Kidney glomerular epithelial cell (primary cell): ENCODE measurements at places on chromosomes 1 and 21.
A peak's percentile ranks its signal among the peaks of the same experiment; 100 is the strongest.

- no peak for DNase-seq
These were observed 7.0 kb upstream of the IL6R start for GRCh38 chr1:154398141-154398540.

GRCh38 chr1:19360016-19360415, 47.9 kb downstream of the SLC66A1 start:
- DNase-seq, result no peak

- no peak for DNase-seq
These were observed 13.8 kb downstream of the UBASH3A start for GRCh38 chr21:42417533-42417932.

GRCh38 chr1:11488201-11488770, 9.3 kb downstream of the DISP3 start:
- DNase-seq, result no peak

- peak; percentile 17 for DNase-seq
These were observed 12.9 kb upstream of the RNU1-4 start for GRCh38 chr1:16727190-16728111.

- no peak for DNase-seq
These were observed 2.4 kb upstream of the FAM78B start for GRCh38 chr1:166169182-166169581.

DNA sequence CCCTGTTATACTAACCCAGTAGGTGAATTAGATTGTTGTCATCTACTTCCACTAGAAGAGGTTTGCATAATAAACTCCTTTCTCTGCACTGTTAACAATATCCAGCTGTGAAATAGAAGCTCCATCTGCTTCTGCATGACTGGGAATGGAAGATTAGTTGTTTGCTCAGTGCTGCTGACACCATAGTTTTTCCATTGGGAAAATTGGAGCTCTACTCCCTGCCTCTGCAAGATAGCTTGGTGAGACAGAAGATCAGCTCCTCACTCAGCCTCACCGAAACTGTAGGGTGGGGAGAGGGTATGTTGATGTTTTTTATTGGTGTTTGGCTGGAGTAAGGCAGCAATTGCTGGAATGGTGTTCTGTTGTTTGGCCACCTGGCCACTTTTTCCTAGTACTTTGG, 331.6 kb upstream of the ADAMTS5 start:
- DNase-seq, result no peak

DNA sequence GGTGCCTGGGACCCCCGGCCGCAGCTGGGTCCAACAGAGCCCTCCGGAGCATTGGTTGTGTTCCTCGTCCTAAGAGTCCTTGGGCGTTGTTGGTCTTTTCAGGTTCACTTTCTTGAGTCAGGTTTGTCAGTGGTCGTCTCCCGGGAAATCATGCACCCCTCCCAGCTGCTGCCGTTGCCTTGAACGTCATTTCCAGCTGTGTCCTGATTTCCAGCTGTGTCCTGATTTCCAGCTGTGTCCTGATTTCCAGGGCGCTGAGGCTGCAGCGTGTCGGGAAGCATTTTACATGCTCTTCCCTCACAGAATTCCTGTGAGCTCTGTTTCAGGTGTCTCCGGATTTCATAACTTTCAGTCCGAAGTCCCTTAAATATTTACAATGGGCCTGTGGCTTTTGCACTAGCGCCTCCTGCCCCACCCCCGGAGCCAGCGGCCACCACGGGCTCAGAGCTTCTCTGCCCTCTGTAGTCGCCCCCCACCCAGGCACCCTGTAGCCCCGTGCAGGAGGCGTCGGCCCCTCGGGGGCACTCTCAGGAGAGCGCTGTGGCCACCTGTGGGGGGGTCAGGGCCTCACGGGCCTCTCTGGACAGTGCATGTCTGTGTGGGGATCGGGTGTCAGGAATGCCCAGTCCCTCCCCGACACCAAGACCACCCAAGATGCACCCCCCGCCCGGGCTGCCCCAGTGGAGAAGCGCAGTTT, 66.7 kb downstream of the COL18A1 start:
- DNase-seq, result no peak

DNA sequence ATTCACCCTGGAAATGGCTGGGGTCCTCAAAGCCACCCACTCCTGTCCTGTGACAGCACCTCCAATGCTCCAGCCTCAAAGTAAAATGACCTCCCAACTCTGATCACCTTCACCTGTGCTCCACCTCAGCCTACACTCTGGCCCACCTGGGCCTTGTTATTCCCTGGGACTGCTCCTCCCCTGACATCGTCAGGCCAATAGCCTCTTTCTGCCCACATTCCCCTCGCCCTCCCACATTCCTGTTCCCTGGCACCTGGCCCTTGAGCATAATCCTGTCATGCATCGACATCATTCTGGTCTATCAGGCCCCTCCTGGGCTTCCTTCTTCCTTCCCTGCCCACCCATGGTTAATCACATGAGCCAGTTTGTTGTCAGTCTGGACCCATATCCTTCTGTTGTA, 13.2 kb upstream of the BCAR3 start:
- DNase-seq, result no peak

DNA sequence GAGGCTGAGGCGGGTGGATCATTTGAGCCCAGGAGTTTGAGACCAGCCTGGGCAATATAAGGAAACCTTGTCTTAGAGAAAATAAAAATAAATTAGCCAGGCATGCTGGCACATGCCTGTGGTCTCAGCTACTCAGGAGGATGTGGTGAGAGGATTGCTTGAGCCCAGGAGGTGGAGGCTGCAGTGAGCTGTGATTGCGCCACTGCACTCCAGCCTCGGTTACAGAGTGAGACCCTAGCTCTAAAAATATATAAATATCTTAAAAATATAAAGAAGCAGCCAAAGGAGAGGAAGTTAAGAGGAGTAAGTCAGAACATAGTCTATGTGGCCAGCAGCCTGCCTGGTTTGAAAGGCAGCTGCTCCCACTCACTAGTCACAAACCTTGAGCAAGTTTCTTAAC, 4.5 kb upstream of the IL10RB start:
- no peak for DNase-seq

- DNase-seq, result no peak
These were observed 93.2 kb downstream of the PAX7 start for GRCh38 chr1:18723701-18724411.

DNA sequence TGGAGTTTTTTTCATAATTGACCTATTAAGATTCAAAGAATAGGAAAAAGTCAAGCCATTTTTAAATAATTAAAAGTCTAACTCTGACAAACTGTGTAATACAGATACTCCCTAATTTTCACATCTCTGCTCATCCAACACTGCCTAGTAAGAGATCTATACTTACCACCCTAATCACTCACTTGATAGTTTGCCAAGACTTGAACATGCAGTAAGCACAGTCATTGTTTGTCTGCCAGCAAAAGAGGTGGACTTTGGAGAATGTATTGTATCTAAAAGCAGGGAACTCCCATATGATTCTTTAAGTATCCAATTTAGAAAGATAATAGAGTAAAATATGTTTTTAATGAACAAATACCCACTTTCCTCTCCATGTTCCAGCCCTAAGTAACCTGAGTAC, 15.5 kb downstream of the TMEM59 start:
- DNase-seq, result no peak

DNA sequence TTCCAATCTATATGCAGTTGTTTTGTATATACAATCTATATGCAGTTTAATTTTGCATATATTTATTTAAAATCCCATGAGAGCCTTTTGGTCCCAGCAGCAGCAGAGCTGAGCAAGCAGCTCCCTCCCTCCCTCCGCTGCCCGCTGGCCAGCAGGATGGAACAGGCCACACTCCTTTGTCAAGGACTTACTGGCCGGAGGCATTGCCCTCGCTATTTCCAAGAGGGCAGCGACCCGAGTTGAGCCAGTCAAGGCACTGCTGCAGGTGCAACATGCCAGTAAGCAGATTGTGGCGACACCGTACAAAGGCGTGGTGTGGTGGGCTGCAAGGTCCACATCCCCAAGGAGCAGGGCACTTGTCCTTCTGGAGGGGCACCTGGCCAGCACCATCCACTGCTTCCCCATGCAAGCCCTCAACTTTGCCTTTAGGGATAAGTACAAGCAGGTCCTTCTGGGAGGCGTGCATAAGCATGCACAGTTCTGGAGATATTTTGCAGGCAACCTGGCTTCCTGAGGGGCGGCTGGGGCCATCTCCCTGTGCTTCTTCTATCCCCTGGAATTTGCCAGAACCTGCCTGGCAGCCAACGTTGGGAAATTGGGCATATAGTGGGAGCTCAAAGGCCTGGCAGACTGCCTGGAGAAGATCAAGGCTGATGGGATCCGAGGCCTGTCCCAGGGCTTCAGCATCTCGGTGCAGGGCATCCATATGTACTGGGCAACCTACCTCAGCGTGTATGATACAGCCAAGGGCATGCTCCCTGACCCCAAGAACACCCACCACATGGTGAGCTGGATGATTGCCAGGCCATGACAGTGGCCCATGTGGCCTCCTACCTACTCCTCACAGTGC, 92.2 kb downstream of the OSBPL9 start:
- no peak for DNase-seq

DNA sequence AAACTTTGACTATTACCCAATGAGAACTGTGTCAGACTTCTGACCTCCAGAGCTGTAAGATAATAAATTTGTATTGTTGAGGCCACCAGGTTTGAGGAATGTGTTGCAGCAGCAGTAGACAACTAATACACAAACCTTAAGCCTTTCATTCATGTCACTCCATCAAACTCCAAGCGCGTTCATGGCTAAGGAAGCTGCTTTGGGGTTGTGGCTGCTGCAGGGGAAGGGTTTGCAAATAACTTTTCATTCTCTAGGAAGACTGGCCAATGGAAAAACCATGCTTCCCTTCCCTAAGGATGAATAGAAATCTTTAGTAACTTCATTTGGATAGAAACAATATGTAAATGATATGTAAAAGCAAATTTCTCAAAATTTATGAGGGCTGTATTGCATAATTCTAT, 170.4 kb downstream of the RHOU start:
- no peak for DNase-seq

DNA sequence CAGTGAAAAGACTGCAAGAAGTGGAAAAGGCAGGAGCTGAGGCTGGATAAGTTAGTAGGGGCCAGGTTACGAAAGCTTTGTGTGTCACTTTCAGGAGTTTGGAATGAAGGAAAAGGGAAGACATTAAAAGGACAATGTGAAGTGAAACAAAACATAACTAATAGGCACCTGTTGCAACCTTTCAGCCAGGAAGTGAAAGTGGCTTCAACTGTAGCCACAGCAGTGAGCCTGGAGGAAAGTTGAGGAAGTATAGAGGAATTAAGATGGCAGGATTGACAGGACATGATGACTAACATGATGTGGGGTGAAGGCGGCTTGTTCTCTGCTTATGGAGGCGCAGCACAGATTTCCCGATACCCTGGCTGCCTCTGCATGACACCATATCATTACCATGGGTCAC, 68.9 kb downstream of the C4BPA start:
- DNase-seq, result no peak

DNA sequence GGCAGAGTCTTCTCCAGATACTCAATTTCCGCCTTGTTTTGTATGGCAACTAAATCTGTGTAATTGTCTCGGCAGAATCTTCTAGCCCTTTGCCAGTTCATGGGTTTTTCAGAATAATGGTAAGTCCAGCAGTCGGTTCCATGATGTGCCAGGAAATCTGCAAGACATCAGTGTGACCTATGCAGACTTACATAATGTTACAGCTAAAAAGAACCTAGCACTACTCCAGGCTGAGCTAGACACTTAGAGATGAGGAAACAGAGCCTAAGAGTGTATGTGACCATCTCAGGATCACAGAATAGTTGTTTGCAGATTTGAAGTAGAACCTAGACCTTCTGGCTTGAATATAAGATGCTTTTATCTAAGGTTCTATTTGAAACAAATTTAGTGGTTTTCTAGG, 2.8 kb downstream of the SELL start:
- DNase-seq, result no peak

- no peak for DNase-seq
These were observed 40.4 kb downstream of the TRIM11 start for GRCh38 chr1:228366062-228366865.

- DNase-seq, result no peak
These were observed 131.9 kb upstream of the B3GALT2 start for GRCh38 chr1:193318347-193318746.

- no peak for DNase-seq
These were observed 78.0 kb upstream of the IPO9 start for GRCh38 chr1:201750934-201751333.

DNA sequence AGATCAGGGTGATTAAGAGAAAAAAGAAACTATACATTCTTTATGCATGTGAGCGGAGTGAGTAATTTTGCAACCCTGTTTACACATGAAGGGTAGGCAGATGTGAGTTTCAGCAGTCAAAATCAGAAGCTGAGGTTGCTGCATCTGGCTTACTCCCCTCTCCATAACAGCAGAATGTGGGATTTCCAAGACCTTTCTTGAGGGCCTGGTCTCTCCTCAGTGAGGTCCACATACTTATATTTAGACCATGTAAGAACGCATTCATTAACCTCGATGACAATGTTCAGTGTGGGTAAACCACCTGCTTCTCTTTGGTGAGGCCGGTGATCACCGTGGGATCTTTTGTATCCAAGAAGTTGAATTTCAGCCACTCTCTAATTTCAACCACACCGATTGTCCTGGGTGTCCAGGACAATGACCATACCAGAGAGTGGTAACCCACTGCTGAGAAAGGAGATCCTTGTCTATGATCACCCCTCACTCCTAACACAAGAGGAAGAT, 18.7 kb upstream of the RAP1A start:
- DNase-seq, result no peak

- DNase-seq, result peak; percentile 85
These were observed 83.4 kb downstream of the BACH1 start for GRCh38 chr21:29382030-29382654.

DNA sequence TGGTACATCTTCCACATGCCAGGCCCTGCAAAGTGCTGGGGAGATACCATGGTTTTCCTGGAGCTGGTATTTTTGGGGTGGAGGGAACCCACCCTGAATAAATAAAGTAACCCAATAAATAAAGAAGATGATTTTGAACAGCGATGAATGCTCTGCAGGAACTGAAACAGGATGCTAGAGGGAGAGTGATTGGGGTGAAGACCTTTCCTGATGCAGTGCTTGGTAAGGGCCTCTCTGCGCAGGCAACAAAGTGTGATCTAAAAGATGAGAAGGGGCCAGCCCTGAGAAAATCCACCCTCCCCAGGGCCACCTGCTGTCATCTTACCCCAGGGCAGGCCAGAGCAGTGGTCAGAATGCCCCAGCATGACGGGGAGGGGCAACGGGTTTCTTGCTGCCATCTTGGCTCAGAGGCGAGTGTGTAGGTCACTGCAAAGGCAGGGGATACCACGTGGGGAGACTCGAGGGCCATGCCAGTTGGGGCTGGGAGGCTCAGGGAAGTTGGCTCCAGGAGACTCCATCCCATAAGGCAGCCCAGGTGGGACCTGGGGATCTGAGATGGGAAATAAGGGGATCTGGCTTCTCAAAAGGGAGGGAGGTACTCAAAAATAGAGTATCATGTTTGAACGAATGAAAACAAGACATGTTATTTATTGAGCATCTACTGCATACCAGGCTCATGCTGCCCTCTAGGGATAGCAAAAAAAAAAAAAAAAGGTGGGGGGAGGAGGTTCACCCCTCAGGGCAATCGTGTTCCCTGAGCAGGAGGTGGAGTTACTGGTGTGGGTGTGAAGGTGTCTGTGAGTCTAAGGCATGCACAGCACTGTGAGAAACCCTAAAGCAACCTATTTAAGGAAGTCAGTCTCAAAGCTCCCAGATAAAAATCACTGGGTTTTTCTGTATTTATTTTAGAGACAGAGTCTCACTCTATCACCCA, 2.8 kb downstream of the SRARP start:
- no peak for DNase-seq

GRCh38 chr1:18814425-18814824, 45.0 kb downstream of the TAS1R2 start:
- no peak for DNase-seq
